ENCODE measurements at places on chromosomes 16 and 17.

GRCh38 chr17:9408381-9408780 is 167.2 kb downstream of the STX8 start:
- DNase-seq, result peak; percentile 25

DNA sequence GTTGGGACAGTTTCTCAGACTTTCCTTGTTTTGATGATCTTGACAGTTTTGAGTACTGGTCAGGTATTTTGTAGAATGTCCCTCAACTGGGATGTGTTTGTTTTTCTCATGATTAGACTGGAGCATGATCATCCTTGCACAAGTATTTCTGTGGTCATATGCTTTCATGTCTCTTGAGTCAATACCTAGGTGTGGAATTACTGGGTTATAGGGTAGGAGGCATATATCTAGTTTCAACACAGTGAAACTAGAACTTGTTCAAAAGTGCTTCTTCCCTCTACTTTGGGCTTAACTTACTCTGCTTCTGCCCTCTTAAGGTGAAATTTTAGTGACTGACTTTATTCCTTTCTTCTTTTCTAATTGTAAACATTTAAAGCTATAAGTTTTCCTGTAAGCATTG is 30.1 kb downstream of the IKZF3 start:
- DNase-seq, result no peak

DNA sequence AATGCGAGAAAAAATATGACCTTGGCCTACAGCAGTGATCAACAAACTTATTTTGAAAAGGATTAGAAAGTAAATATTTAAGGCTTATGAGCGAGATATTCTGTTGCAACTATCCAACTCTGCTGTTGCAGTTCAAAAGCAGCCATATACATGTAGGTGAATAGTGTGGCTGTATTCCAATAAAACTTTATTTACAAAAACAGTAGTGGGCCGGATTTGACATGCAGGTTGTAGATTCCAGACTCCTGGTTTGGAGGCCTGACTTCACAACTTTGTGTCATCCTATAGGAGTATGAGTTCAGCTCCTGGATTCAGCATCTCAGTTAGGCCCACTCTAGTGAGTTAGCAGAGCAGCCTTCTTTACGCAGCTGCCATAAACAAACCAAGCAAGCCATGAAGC is 386.3 kb downstream of the CDH13 start:
- no peak for DNase-seq

GRCh38 chr17:27544350-27545131 is 86.4 kb upstream of the LGALS9 start:
- DNase-seq, result no peak

GRCh38 chr16:21600031-21600773 is 825 bp downstream of the METTL9 start:
- DNase-seq, result no peak

- DNase-seq, result no peak
Measured at GRCh38 chr17:64066716-64067115, 46.3 kb upstream of the ICAM2 start.

- DNase-seq, result no peak
Measured at GRCh38 chr17:48162946-48163506, 55.5 kb downstream of the SNX11 start.

- no peak for DNase-seq
Measured at GRCh38 chr17:67700037-67700724, 17.6 kb upstream of the NOL11 start.

DNA sequence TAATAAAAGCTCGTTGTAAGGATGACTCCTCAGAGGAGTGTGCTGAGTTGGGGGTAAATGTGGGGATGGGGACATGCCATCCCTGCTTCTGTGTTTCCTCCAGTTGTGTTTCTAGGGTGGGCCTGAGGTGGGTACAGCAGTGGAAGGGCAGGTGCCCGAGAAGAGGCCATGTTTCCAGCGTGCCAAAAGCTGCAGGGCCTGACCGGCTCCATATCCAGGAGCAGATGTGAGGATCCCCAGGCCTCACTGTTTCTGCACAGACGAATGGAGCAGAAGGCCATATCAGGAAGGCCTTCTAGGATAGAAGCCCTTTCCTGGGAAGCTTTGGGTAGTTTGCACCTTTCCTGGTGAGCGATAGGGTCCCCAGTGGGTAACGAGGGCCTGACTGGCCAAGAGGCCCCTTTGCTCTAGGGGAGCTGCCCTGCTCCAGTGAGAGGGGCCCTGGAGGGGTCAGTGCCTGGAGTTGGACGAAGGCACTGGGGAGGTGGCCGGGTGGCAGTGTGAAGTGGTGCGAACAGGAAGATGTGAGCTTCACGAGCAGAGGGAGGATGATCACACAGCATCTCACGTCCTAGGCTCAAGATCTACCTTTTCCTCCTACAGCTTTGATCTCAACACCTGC is 62.9 kb downstream of the SHISA6 start:
- no peak for DNase-seq

DNA sequence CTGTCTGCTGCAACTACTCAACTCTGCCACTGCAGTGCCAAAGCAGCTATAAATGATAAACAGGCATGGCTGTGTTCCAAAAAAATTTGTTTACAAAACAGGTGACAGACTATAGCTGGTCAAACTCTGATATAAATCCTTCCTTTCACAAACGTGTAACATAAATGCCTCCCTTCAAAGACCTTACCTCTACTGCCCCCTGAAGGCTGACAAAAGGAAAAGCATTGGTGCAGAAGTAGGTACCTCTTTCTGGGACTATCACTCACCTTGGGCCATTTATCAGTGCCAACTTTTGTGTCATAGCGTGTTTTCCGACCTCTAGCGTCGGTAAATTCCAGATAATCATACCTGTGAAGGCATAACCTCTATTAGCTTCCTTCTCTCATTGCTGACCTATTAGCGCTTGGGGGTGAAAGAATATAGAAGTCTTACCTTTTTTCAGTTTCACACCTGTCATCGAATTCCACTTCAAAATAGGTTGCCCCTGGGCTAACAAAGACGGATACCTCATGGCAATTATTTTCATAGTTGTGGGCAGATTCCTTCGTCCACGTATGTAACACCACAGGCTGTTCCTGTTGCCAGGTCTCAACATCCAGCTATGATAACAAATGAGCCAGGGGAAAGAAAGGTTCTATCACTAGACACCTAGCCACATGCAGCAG is 67.9 kb downstream of the ZZEF1 start:
- DNase-seq, result peak; percentile 36

DNA sequence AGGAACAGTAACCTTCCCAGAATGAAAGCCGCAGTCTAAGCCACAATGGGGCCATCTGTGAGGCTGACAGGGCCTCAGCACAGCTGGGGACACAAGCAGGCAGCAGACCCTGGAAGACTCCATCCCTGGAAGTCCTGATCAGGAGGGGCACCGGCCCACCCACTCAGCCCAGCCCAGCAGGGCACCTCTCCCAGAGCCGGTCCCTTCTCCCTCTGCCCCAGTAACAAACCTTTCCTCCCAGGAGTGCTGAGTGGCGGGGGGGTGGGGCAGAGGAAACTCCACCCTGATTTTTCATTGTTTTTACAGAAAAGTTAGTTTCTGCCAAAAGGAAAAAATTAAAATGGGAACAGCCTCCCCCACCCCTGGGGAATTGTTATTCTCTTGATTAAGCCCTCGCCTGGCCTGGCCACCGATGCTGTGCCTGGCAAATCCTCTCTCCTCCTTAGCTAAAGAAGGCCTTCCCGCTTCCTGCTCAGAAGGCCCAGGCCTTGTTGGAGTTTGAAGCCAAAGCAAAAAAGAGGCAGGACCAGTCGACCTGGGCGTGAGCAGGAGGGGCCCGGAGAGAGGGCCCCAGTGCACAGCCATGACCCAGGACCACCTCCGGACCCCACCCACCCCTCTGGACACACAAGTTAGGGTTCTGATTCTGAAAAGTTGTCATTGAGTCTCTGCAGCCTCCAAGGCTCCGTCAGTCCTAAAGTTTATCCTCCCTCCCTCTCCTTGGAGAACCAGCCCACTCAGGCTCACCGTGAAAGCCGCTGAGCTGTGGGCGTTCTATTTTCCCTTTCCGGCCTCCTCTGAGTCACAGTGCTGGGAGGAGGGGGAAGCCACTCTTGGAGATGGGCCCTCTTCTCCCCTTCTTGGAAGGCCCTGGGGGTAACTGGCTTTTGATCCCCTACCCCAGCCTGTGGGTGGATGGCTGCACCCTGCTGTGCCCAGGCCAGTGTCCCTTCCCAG is 128.4 kb upstream of the TNRC6C start:
- DNase-seq, result peak; percentile 64

DNA sequence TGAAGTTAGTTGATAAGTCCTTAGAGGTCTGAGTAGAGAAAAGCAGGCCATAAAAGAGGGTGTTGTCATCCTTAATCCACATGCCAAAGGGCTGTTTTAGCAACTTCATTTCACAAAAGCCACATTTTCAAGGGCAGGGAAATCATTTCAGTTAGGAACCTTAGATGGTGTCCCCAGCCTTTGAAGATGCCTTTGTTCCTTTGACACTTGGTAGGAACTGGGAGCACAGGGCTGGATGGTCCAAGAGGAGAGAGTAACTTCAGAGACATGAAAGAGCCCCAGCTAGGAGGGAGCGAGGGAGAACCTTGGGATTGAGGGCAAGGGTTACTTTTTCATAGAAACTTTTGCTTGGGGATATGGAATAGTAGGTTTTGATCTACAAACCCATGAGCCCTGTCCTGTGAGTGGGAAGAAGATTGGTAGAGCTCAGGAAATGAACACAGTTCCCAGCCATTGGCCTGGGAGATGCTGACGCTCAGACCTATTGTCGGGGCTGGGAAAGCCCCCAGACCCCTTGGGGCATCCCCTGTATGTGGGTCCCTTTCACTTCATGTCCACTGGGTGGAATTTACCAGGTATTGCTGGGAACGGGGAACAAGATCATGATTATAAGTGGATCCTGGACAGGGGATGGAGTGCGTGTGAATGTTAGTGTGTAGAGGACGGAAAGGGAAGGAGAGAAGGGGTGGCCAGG is 18.9 kb downstream of the MSI2 start:
- DNase-seq, result no peak

All from AG10803 (cell line).